Lower lobe of right lung (tissue), 2 donors: ENCODE measurements at places on chromosomes 6 and 20.

GRCh38 chr20:4592316-4593148 is 129.2 kb upstream of the PRND start:
- no peaks in the 10 kb centered on the region for H3K36me3 ChIP-seq
- no peak overlapping the region for H3K27ac ChIP-seq
- peaks cover 8% of the 10 kb centered on the region for H3K27me3 ChIP-seq

DNA sequence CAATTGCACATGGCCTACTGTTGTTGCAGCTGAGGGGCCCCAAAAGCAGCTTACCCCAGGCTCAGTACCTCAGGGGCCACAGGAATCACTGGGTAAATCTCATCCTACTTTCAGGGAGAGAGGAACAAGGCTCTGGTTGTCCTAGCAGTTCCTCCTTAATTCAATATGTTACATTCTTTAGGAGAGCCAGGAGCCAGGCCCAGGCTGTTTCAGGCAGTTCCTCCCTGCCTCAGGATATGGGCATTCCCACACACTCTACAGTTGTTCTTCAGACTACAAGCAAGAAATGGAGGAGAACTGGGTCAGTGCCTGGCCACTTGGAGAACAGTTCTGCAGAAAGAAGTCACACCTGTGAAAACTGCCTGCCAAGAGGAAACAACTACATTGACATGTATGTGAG is 9.6 kb upstream of the BTN3A2 start:
- DNase-seq, result no peak
- no peaks in the 10 kb centered on the region for H3K36me3 ChIP-seq
- H3K27ac ChIP-seq, result no peak overlapping the region
- H3K4me3 ChIP-seq, result no peak overlapping the region

DNA sequence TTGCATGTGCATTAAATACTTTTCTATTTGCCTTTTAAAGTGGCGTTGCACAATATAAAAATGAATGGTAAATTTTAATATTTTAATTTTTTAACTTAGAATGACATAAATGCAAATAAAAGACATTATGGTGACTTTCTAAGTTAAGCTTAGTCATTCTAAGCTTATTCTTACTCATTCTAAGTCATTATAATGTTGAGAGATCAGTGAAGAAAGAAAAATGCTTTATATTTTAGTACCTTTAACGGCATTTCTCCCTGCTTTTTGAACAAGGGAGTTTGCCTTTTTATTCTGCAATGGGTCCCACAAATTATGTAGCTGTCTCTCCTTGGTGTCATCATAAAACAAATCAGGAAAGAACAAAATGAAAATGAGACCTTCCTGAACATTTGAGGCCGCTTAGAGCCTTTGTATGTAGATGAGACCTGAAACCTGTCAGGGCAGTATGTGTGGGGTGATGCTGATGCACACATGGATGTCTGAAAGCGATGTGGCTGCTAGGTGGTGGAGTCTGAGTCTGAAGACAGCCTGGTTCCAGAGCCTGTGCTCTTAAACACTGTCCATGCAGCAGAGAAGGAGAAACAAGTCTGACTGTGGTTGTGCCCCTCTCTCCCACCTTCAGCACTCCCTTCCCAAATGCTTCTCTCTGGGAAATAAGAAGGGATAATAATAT is 158.0 kb downstream of the PHF3 start:
- no peaks in the 10 kb centered on the region for H3K27me3 ChIP-seq
- no peak overlapping the region for H3K4me3 ChIP-seq
- H3K27ac ChIP-seq, result no peak overlapping the region
- no peaks in the 10 kb centered on the region for H3K4me1 ChIP-seq
- DNase-seq, result no peak

- H3K27me3 ChIP-seq, result no peaks in the 10 kb centered on the region
- no peaks in the 10 kb centered on the region for H3K4me1 ChIP-seq
- no peak for DNase-seq
- H3K36me3 ChIP-seq, result no peaks in the 10 kb centered on the region
- H3K4me3 ChIP-seq, result no peak overlapping the region
These were observed 662.4 kb downstream of the EPHA7 start for GRCh38 chr6:92756912-92757311.

- H3K4me1 ChIP-seq, result no peaks in the 10 kb centered on the region
- no peaks in the 10 kb centered on the region for H3K27me3 ChIP-seq
- no peak overlapping the region for H3K4me3 ChIP-seq
- H3K36me3 ChIP-seq, result no peaks in the 10 kb centered on the region
These were observed 18.3 kb upstream of the AGPAT4 start for GRCh38 chr6:161292145-161292544.

DNA sequence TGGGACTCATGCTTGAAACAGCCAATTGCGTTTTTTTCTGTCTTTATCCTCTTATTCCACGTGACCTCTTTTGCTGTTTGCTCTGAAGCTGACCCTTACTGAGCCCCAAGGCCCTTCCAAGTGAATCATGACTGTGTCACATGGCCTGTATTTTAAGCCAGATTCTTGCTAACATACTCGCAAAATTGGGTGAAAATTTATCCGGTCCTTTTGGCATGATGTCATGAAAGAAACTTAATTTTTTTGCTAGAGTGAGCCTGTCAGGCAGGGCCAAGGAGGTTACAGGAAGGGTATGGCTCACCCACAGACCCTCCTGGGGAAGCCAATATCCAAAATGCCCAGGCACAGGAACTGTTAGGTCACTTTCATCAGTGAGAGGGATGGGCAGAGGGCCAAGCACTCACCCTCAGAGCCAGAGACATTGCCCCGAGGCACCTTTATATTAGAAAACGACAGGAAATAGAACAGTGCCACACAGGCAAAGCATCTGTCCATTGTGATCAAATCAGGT is 296.7 kb downstream of the CDH26 start:
- peaks cover 6% of the 10 kb centered on the region for H3K27me3 ChIP-seq
- H3K4me3 ChIP-seq, result no peak overlapping the region
- H3K27ac ChIP-seq, result no peak overlapping the region
- DNase-seq, result no peak
- H3K4me1 ChIP-seq, result no peaks in the 10 kb centered on the region
- H3K36me3 ChIP-seq, result no peaks in the 10 kb centered on the region

DNA sequence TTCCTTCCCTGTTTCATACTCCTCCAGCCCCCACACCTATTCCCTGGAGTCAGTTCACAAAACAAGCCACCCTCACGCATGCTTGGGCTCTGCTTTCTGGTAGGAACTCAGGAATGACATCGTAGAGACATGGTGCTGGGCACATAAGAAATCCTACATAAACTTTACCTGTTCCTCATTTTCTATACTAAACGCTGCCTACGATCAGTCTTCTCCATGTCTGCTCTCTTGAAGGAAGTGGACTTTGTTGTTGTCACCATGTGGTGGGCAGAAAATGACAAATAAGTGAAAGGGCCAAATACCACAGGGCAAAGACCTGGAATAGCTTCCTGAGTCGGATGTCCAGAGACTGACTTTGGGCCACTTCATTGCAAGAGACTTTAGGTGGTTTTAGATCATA is 10.1 kb downstream of the MYLK4 start:
- no peaks in the 10 kb centered on the region for H3K4me1 ChIP-seq
- H3K36me3 ChIP-seq, result no peaks in the 10 kb centered on the region

DNA sequence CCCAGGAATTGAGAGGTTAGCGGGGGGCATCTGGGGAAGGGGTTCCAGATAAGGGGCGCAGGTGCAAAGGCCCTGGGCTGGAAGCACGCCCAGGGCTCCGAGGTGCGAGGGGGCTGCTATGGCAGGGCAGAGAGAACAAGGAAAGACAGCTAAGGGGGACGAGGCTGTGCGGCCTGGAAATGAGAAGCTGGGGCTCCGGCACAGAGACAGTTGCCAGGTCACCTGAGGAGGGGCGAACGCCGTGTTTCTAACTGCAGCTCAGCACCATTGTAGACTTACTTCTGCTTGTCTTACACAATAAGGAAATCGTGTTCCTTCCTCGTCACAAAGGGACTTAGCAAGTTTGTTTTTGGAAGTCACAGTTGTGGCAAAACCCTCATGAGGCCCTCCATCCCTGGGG is 68.9 kb upstream of the TBXT start:
- H3K4me1 ChIP-seq, result peaks cover 3% of the 10 kb centered on the region
- no peak overlapping the region for H3K27ac ChIP-seq
- no peaks in the 10 kb centered on the region for H3K27me3 ChIP-seq

- no peak for DNase-seq
- H3K36me3 ChIP-seq, result no peaks in the 10 kb centered on the region
- H3K4me3 ChIP-seq, result peak overlapping the region; percentile 26
- H3K27ac ChIP-seq, result no peak overlapping the region
These were observed 145.1 kb upstream of the ZNF184 start for GRCh38 chr6:27617700-27618689.

- H3K4me1 ChIP-seq, result peaks cover 5% of the 10 kb centered on the region
- peak overlapping the region; percentile 48 for H3K27ac ChIP-seq
- H3K4me3 ChIP-seq, result no peak overlapping the region
- no peaks in the 10 kb centered on the region for H3K27me3 ChIP-seq
- no peak for DNase-seq
These were observed 103.6 kb upstream of the KCNK16 start for GRCh38 chr6:39426073-39426456.

- peaks cover 19% of the 10 kb centered on the region for H3K36me3 ChIP-seq
- no peak overlapping the region for H3K4me3 ChIP-seq
- H3K27me3 ChIP-seq, result no peaks in the 10 kb centered on the region
- no peak overlapping the region for H3K27ac ChIP-seq
- no peak for DNase-seq
These were observed 21.2 kb downstream of the CD83 start for GRCh38 chr6:14138701-14139215.

GRCh38 chr6:73078908-73079610 is 146.2 kb downstream of the KHDC1L start:
- H3K27ac ChIP-seq, result no peak overlapping the region
- H3K27me3 ChIP-seq, result no peaks in the 10 kb centered on the region
- H3K36me3 ChIP-seq, result no peaks in the 10 kb centered on the region
- DNase-seq, result no peak
- no peak overlapping the region for H3K4me3 ChIP-seq

GRCh38 chr20:10946124-10946880 is 272.5 kb upstream of the JAG1 start:
- H3K27ac ChIP-seq, result no peak overlapping the region
- DNase-seq, result no peak
- no peak overlapping the region for H3K4me3 ChIP-seq
- H3K4me1 ChIP-seq, result no peaks in the 10 kb centered on the region
- H3K27me3 ChIP-seq, result no peaks in the 10 kb centered on the region

DNA sequence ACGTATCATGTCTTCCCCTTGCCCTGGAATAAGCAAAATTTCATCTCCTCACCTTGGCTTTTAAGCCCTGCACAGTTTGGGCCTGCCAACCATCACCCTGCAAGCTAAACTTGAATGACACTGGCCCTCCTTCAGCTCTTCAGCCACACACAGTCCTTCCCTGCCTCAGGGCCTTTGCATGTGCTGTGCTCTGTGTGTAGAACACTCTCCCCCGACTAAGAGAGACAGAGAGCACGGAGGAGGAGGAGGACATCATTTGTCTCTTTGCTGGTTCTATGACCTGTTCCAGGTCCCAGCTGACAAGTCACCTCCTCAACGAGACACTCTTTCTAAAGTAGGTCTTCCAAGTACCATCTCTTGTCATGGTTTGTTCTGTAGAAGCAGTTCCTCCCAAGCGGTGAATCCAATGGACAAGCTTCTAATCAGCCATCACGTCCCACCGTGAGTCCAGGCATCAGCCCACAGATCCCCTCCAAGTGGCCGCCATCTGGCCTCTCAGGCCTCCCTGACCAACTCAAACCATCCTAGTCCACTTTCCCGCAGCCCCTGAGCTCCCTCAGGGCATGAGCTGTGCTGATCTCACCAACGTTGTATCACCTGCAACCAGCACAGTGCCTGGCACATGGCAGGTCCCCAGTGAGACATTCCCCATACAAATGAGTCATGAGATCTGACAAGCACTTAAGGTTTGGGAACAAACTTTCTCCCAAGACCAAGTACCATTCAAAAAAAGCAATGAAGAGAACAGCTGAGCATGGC is 30.5 kb downstream of the NFATC2 start:
- peaks cover 7% of the 10 kb centered on the region for H3K36me3 ChIP-seq
- no peaks in the 10 kb centered on the region for H3K4me1 ChIP-seq
- no peak overlapping the region for H3K27ac ChIP-seq
- DNase-seq, result no peak

DNA sequence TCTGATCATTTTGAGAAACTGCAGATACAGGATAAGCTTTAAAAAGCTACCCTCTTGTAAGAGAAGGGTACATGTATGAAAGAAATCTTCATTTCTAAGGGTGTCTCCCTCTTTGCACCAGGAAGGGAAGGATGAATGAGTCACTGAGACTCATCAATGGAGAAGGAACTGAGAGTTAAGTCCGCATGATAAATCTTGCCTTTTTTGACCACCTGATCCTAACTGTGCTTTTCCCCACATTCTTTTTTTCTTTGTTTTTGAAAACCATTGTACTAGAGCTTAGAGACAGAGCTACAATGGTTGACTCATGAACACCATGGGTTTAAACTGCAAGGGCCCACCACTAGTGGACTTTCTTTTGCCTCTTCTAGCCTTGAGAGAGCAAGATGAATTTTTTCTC is 353.0 kb upstream of the RGS17 start:
- H3K4me1 ChIP-seq, result no peaks in the 10 kb centered on the region
- H3K27ac ChIP-seq, result no peak overlapping the region
- no peak overlapping the region for H3K4me3 ChIP-seq
- no peaks in the 10 kb centered on the region for H3K36me3 ChIP-seq
- no peak for DNase-seq
- H3K27me3 ChIP-seq, result no peaks in the 10 kb centered on the region

- DNase-seq, result no peak
- H3K27ac ChIP-seq, result no peak overlapping the region
- peaks cover 10% of the 10 kb centered on the region for H3K4me1 ChIP-seq
These were observed 41.7 kb upstream of the TULP4 start for GRCh38 chr6:158270389-158271127.

GRCh38 chr6:42748203-42748898 is 2.4 kb upstream of the TBCC start:
- DNase-seq, result no peak
- H3K4me3 ChIP-seq, result peak overlapping the region; percentile 96
- no peaks in the 10 kb centered on the region for H3K36me3 ChIP-seq
- peaks cover 34% of the 10 kb centered on the region for H3K4me1 ChIP-seq
- H3K27me3 ChIP-seq, result no peaks in the 10 kb centered on the region
- peak overlapping the region; percentile 97 for H3K27ac ChIP-seq

- no peaks in the 10 kb centered on the region for H3K36me3 ChIP-seq
- H3K4me3 ChIP-seq, result no peak overlapping the region
- peaks cover 2% of the 10 kb centered on the region for H3K4me1 ChIP-seq
- no peak for DNase-seq
- H3K27ac ChIP-seq, result no peak overlapping the region
- H3K27me3 ChIP-seq, result no peaks in the 10 kb centered on the region
These were observed 112.2 kb upstream of the PREP start for GRCh38 chr6:105515054-105515453.

DNA sequence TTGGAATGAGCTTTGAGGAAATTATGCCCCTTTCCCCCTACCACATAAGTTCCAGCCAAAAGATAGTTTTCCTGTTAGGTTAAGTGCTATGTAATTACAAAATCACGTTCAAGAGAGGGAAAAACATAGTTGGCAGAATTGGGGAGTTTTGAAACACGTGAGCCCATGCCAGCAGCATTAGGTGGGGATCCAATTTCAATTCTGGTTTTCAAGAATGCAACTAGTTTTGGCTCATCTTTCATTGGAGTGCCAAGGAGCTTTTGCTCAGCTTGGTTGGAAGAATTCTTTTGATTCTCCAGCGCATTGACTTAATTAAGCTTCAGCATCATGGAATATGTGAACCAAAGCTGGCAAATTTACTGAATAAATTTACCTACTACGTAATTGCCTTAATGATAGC is 95.9 kb downstream of the SAMD5 start:
- DNase-seq, result no peak
- peaks cover 9% of the 10 kb centered on the region for H3K4me1 ChIP-seq
- no peak overlapping the region for H3K27ac ChIP-seq
- H3K4me3 ChIP-seq, result no peak overlapping the region

- no peaks in the 10 kb centered on the region for H3K4me1 ChIP-seq
- no peak overlapping the region for H3K27ac ChIP-seq
- H3K4me3 ChIP-seq, result no peak overlapping the region
- no peaks in the 10 kb centered on the region for H3K36me3 ChIP-seq
- no peak for DNase-seq
These were observed 411.7 kb downstream of the C6orf118 start for GRCh38 chr6:164897523-164898235.
